ENCODE measurements at places on chromosomes 3 and 15.

DNA sequence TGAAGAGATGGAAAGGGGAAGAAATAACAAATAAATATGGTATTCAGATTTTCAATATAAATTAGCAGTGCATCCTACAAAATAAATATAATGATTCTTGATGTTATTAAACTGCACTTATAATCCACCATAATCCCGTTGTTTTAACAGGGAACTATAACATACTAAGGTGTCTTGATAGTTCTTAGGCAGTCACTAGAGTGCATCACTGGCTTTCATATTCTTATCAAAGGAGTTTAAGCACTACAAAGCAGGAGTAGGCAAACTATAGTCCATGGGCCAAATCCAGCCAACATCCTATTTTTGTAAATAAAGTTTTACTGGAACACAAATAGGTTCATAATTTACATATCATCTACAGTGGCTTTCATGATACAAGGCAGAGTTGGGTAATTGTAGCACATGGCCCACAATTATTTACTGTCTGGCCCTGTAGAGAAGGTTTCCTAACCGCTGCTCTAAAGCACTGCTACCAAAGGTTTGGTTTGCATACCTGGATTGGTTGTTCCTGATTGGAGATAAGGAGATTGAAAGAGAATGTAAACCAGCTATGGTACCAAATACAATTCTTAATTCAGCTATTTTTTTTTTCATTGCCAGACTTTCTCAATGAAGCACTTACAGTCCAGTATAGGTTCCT, 104.3 kb downstream of the ZNF280D start:
- DNase-seq = no peak

- no peak for DNase-seq
Measured at GRCh38 chr3:89306540-89306939, 199.1 kb downstream of the EPHA3 start.

DNA sequence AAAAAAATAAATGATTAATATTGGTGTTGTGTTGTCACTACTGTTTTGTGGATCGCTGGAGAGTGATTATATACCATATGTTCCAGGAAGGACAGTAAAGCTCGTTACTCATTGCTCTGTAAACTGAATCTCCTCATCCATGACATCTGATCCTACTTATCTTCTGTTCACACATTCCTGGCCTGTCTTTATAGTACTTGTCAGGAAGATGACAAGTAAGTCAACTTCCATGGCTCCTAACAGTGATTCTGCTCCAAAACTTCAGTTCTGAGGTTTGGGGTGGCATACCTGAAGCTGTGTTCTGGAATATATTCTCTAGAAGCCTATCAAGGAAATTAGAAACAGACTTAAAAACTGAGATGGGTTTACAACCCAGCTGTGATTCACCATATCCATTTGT, 288.9 kb downstream of the ZBBX start:
- DNase-seq = no peak

DNA sequence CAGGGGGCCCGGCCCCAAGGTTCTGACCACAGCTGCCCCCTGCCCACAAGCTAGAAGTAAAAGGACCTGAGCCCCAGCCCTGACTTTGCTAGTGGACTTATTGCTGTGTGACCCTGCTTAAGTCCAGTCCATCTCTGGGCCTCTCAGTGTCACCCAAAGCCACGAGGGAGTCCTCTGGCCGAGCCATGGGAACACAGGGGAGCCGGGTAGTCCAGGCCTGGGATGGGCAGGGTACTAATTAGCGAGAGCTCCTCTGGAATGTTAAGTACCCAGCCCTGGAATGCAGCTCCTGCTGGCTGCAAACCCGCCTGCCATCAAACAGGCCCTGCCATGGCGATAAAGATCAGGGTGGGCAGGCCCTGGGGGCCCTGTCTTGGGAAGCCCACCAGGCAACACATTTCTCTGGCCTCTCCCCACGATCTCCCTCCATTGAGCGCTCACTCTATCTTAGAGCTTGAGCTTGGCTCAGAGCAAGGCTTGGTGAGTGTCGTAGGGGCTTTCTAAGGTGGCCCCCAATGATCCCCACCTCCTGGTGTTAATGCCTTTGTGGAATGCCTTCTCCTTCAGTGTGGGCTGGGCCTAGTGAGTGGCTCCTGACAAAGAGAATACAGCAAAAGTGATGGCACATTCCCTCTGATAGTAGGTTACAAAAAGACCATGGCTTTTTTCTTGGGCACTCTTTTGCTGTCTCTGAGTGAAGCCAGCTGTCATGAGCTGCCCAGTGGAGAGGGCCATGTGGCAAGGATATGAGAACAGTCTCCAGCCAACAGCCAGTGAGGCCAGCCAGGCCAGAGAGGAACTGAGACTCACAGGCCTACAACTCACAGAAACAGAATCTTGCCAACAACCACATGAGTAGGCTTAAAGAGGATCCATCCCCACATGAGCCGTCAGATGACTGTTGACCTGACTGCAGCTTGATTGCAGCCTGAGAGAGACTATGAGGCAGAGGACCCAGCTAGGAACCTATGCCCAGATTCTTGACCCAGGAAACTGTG, 133.1 kb downstream of the SMAD6 start:
- DNase-seq = no peak

DNA sequence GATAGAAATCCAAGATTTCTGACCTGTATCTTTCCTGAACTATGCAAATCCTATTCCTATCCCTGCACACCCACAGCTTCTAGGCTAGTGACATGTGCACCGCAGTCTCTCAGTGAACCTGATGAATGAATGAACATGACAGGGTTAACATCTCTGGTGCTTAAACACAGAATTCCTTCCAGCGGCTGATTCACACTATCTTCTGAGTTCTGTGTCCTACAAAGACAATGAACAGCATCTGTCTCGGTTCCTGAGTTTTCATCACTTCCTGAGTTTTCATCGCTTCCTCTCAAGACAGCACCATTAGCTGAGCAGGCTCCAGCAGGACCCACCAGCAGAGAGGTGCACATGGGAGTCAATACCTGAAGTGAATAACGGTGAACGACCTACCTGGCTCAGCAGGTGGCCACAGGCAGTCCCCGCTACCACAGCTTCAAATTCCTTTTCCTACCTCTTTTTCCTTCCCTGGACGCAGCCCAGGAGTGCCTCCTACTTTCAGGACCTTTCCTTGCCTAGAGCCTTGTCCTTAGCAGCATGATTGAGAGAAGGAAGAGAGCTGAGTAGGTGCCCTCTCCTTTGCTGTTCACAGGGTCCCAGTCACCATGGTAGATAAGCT, 113.5 kb downstream of the IGF2BP2 start:
- DNase-seq = no peak

GRCh38 chr15:83991163-83991562, 244.4 kb upstream of the GOLGA6L4 start:
- no peak for DNase-seq

GRCh38 chr3:190912736-190913135, 50.2 kb upstream of the GMNC start:
- no peak for DNase-seq

GRCh38 chr3:13618836-13619235, 69.9 kb downstream of the FBLN2 start:
- DNase-seq = no peak

- no peak for DNase-seq
Measured at GRCh38 chr3:17160597-17160996, 275.8 kb downstream of the PLCL2 start.

GRCh38 chr3:130259166-130259874, 86.2 kb upstream of the COL6A5 start:
- DNase-seq = no peak

DNA sequence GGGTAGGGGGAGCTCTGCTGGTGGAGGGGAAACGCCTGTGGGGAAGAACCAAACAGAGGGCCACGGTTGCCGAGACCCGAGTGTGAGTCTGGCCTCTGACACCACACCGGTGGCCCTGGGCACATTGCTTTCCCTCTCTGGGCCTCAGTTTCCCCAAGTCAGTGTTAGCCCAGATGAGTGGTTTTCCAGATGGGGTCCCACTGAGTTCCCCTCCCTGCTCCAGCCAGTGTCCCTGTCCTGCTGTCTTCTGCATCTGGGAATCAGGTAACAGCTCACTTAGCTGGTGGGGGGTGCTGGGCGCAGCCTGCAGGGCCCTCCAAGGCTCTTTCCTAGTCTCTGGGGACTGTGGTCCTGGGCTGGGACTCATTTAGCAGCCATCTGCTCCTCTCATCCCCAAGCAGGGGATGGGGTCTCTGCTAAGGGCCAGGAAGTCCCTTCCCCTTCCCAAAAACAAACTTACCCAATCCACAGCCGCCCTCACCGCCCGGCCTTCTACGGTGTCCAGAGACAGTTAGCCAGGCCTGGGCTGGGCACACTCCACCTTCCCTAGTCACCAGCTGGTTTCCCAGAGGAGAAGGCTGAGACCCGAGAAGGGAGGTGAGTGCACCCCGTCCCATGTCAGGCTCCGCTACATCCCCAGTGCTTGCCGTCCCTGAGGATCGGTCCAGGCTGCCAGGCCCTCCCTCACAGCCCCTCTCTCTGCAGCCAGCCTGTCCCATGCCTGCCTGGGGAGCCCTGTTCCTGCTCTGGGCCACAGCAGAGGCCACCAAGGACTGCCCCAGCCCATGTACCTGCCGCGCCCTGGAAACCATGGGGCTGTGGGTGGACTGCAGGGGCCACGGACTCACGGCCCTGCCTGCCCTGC, 676 bp downstream of the GP9 start:
- DNase-seq = no peak

DNA sequence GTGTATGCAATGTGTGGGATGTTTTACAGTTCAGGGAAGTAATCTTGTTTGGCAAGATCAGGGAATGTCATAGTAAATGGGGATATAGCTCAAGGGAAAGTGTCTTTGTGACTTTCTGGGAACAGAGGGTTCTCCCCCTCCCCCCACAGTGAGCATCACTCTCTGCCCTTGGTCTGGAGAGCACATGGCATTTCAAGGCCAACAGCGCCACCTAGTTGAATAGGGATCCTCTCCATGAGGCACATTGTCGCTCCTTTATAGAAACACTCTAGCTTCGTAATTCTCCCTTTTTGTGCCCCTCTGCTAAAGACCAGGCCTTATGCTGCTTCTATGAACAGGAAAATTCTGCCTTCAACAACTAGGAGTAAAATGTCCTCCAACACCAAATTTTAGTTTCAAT, 37.1 kb upstream of the ARNT2 start:
- DNase-seq = no peak

DNA sequence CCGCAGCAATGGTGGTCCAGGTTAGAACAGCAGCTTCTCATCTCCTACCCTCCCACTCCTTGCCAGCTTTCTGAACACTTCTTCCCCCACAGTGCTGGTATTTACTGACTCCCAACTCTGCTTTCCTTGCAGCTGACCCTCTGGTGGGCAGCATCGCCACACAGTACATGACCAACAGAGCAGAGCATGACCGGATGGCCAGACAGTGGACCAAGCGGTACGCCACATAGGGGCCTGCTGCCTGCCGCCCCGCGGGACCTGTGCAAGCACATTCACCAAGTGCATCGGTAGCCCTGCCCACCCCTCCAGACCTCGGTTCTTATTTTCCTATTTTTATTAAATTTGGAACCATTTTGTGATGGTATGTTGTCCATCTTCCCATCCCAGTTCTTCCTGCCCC, 216.2 kb upstream of the UBE2E1 start:
- no peak for DNase-seq

DNA sequence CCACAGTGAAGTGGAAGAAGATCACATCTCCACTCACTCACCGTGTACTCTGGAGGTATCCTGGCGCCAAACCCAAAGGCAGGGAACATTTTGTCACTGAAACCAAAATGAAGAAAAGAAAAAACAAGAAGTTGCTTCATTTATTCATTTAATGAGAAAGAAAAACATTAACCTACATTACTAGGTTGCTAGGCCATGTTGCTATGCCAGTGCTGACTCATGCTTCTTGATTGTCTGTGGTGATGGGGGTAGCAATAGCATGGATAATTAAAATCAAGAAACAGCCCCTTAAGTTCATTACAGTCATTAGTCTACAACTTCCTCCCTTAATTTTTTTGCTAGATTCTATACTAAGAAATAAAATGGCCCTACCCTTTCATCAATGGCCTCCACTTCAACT, 52.7 kb upstream of the MRPL3 start:
- DNase-seq = no peak

GRCh38 chr3:89565098-89565497, 457.7 kb downstream of the EPHA3 start:
- no peak for DNase-seq

DNA sequence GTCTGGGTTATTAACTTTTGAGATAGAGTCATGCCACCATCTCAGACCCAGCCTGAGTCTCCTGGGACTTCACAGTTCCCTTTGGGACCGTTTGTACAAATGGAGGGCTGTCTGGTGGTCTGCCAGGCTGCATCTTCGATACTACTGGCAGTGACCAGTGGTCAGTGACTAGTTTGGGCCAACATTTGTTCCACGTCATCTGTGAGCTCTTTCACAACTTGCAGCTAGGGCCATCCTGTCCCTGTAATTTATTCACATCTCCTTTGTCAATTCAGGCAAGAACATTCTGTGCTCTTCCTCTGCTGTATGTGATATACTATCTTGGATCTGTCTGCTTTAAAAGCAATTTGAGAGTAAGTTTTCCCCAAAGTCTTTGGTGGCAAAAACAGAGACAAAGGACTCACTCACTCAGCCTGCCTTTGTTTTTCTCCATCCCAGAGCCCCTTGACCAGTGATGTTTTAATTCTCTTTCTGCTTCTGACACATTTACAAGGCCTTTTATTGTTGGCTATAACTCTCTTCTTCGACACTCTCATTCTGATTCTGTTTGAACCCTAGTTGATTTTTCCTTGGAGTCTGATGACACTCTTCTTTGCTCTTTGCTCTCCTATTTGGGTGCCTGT, 353.4 kb downstream of the EPHB1 start:
- DNase-seq = no peak

- no peak for DNase-seq
Measured at GRCh38 chr3:179771797-179772196, 119.0 kb downstream of the USP13 start.

GRCh38 chr3:150168698-150169097, 198.0 kb upstream of the PFN2 start:
- DNase-seq = no peak

GRCh38 chr3:32856355-32856889, 38.6 kb downstream of the TRIM71 start:
- no peak for DNase-seq

GRCh38 chr3:113812854-113813253, 25.7 kb upstream of the GRAMD1C start:
- DNase-seq = no peak

GRCh38 chr3:69368129-69368741, 17.7 kb downstream of the FRMD4B start:
- no peak for DNase-seq

- DNase-seq = no peak
Measured at GRCh38 chr3:138511945-138512344, 77.5 kb downstream of the ESYT3 start.

GRCh38 chr3:185995352-185995751, 57.5 kb upstream of the TRA2B start:
- DNase-seq = no peak

GRCh38 chr3:190911382-190911781, 48.9 kb upstream of the GMNC start:
- DNase-seq = no peak

DNA sequence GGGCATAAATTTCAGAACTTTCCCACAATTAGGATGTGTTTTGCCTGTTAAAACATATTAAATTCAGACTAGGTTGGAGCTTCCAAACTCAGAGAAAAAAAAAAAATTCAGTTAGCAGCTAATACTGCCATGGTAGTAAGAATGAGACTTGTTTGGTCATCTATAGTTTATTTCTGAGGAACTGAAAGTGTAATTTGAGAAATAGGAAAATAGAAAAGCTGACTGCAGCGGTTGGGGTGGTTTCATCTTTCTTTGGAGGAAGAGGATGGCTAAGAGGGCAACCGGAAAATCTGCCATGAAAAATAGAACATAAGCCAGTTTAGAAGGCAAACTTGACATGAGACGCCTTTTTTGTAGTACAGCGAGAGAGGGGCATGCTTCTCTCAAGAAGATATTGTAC, 371.2 kb upstream of the ROBO2 start:
- no peak for DNase-seq

GRCh38 chr15:101000271-101000681, 81.1 kb downstream of the LRRK1 start:
- DNase-seq = no peak

Measured in T47D (cell line).